ENCODE measurements at places on chromosomes 4 and X.
A peak's percentile ranks its signal among the peaks of the same experiment; 100 is the strongest.

GRCh38 chrX:1072637-1073377, 139.6 kb downstream of the CRLF2 start:
- no peak for DNase-seq

DNA sequence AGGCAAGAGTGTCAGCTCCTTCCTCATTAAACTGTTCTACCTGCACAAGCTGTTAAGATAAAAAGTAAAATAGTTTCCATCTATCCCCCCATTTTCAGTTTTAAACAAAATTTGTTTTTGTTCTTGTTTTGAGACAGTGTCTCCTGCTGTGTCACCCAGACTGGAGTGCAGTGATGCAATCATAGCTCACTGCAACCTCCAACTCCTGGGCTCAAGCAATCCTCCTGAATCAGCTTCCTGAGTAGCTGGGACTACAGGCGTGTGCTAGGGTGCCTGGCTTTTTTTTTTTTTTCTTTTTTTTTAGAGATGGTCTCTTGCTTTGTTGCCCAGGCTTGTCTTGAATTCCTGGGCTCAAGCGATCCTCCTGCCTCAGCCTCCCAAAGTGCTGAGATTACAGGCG, 105.4 kb downstream of the HS6ST2 start:
- DNase-seq = no peak

GRCh38 chr4:140568507-140569306, at the start of gene UCP1:
Gene UCP1, minus strand, starts transcription at chr4:140568961. Its CDS starts 232 bp downstream, at chr4:140568729.
- peak; percentile 9 for DNase-seq

DNA sequence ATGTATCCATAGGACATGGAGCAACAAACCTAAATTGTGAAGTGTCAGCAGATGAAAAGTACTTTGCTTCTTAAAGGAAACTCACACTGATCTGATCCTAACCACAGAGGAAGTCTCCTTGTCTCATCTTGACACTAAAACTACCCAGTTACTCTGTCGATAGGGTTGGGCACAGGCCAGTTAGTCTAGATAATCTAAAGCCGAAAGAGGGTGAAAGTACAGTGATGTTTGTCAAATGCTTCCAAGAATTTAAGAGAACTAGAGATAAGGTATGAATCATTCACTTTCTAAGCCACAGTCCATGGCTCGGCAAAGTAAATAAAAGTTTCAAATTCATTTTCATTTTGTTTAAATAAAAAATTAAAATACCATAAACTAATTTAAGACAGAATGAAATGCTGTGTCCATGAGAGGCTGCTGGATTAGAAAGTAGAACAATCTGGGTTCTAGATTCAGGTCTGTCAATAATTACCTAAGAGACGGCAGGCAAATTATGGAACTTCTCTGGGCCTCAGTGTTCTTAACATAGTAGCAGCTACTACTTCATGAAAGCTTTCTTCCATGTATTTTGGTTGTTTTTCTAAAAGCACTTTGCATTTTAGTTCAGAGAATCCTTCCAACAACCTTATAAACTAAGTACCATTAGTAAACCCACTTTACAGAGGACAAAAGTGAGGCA, 176.7 kb downstream of the LDB2 start:
- no peak for DNase-seq

GRCh38 chrX:154384284-154384892, 5.3 kb downstream of the EMD start:
- no peak for DNase-seq

- no peak for DNase-seq
These were observed 465.1 kb upstream of the FAT1 start for GRCh38 chr4:187188741-187189140.

- no peak for DNase-seq
These were observed 147.1 kb downstream of the CPEB2 start for GRCh38 chr4:15149234-15149838.

DNA sequence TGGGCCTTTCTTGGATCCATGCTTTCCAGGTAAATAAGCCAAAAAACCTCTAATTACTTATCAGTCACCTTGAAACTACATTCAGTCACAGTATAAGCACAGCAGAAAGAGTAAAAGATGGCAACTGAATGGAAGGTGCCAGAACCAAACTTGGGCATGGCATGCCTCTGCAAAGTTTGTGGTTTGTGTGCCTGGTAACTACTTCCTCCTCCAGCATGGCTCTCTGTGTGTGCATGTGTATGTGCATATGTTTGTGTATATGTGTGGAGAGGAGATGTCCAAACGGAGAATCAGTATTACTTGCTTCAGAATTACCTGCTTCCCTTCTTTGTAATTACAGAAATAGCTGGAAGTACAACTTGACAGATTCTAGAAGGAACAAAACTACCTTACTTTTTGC, 67.5 kb downstream of the AGTR2 start:
- no peak for DNase-seq

DNA sequence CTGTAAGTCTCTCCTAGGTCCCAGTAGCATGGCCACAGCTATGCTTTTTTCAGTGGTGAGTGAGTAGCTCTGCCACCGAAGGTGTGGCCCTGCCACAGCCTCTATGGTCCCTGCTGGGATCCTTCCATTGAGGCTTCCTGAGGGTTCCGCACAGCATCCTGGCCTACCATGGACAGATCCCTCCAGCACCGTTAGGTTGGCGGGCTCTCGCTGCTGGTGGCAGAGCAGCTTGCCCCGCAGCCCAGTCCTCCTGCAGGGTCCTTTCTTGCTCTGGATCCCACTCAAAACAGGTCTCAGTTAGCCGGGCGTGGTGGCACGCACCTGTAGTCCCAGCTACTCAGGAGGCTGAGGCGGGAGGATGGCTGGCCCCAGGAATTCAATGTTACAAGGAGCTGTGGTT, 2.4 kb upstream of the PDZD4 start:
- DNase-seq = no peak

DNA sequence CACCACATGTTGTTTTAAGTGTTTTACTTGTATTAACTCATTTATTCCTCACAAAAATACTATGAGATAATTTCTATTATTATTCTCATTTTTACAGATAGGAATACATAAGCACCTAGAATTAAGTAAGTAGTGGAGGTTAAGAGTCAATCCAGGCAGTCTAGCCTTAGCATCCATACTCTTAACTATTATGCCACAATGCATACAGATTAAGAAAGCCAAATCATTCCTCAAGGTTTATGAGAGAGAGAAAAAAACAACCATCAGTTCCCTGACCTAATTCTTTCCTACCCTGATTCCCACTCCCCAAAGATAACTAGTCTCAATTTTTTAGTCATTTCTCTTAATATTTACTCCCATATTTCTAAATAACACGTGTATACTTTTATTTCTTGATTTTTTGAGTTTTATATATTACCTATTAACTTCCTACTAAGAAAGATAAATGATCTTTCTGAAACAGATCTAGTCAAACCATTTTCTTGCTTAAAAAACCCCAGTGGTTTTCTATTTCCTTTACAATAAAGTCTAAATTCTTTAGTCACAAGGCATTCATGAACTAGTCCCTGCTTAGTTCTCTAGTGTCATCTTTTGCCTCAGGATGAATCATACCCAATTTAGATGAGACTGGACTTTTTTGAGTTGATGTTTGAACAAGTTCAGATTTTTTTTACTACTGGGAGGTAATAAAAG, 16.0 kb downstream of the UBA6 start:
- DNase-seq = no peak

DNA sequence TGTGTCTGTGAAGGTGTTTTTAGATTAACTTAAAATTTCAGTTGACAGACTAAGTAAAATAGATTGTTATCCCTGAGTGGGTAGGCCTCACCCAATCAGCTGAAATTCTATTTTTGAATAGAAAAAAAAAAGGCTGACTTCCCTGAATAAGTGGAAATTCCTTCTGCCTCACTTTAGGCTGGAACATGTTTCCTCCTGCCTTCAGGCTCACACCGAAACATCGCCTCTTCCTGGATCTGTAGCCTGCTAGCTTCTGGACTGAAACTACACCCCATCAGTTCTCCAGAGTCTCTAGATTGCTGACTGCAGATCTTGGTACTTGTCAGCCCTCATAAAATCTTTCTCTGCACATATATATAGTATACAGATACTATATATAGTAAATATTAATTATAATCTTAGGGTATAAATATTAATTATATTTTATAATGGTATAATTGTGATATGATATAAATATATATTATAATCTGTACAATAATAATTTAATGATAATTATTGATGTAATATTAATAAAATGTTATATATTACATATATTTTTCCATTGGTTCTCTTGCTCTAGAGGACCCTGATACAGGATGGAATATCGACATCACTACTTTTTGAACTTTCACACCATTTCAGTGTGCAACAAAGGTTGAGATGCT, 13.7 kb upstream of the SLIT2 start:
- no peak for DNase-seq

DNA sequence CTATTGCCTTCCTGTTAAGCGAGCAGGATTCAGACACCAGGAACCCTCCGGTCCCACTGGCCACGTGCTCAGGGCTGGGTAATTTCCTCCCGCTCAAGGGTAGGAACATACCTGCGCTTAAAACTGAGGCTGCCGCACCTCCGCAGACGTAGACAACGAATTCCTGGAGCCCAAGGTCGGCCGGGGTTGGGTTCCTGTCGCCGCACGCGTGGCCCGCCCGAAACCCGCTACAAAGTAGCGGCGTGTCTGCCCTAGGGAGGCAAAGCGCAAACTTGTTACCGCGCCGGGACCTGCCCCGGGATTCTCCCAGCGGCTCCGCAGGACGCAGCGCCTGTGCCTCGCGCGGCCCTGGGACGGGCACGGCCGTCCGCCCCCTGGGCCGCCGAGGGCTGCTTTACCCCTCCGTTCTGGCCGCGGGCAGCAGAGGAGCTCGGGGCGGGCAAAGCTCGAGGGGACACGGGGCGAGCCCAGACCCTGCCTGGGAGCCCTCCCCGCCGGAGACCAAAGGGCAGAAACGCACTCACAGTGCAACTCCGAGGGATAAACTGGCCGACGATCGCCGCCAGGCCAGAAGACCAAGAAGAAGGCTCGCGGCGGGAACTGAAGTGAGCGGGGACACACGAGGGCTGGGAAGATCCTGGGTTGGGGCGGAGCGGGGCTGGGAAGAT, at the start of gene ERVMER34-1:
Gene ERVMER34-1 (minus strand): TSS at position 607 of the 668 bp plus-strand sequence. CDS start 5,905 bp downstream, outside the sequence.
- DNase-seq = peak; percentile 4
